ENCODE measurements at places on chromosomes 6 and 20.
A peak's percentile ranks its signal among the peaks of the same experiment; 100 is the strongest.

- DNase-seq: no peak
Observed at GRCh38 chr6:53831936-53832660, 37.3 kb downstream of the LRRC1 start.

GRCh38 chr20:21340991-21341697 is 38.0 kb downstream of the XRN2 start:
- DNase-seq: no peak

DNA sequence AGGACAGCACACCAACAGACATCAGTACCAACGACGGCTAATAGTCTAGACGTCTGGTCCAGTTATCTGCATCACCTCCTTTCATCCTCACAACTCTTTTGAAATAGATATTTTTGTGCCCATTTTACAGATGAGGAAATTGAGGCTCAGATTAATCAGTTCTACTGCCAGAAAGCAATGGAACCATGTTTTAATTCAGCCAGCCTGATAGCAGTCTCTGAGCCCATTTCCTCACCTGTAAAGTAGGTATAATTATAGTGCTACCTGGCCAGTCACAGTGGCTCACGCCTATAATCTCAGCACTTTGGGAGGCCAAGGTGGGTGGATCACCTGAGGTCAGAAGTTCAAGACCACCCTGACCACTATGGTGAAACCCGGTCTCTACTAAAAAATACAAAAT is 9.8 kb upstream of the BMP7 start:
- no peak for DNase-seq

GRCh38 chr20:52859156-52859876 is 112.8 kb upstream of the TSHZ2 start:
- no peak for DNase-seq

DNA sequence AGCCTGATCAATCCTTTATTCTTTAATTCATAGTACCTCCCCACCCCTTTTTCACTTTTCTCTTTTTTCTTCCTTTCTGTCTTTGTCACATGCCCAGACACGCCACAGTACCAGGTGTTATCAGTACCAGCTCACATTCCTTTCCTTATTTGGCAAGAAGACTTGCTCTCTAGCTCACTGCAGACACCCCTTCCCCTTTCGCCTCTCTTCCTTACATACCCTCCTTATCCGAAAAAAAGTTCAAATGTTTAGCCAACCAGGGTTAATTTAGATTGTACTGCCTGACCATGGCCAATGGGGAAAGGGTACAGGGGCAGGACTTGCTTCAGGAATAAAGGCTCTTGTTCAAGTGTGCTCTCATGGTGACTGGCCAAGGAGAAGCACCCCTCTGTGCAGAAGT is 9.3 kb upstream of the SIRPB2 start:
- no peak for DNase-seq

DNA sequence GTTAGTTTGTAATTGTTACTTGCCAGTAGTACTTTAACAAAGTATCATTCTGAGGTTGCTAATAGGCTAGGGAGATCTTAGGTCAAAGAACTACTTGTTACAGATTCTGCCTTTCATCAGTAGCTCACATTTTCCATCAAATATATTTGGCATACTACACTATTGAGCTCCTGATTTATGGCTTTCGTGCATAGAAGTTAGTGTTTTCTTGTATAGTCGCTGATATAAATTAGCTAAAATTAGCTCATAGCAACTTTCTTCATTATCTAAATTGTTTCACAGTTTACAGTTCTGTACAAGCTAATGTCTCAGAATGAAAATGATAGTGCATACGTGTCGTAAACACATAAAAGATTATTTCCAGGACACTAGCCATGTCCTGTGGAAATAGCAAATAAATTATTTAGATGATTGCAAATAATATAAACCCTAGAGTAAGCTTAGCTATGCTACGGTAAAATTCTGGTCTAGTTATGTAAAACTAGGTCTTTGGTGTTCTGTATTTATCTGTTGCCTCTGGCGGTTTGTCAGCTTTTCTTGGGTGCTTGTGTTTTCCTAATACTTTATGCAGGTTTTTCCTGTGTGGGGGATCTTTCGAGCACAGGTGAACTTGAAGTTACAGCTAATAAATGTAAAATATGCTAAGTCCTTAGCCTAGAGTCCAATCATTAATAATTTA is 15.1 kb downstream of the PDE7B start:
- DNase-seq: no peak

DNA sequence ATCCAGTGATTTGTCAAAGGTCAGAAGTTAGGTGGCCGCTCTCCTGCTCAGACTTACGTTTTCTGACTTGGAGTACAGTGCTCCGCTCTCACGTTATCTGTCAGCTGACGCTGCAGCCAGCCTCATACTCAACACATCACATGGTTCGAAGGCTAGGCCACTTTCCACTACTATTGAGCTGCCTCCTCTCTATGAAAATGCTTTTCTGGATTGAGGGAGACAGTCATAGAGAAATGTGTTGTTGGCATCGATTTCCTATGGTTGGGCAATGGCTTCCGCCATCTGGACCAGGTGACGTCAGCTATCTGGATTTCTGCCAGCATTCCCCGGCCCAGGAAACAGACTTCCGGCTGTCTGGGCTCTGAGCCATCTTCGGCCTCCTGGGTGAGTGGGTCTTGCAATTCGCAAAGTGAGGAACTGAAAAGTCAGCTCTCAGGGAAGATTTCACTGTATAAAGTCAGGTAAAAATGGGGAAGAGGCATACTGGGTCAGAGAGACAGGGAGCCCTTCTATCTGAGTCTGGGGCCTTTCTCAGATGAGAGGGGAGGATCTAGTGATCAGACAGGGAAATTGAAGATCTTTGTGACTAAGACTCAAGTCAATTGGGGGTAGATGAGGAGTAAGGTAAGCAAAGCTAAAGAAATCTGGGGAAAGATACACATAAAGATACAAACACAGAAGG is 37.5 kb upstream of the IER3 start:
- peak; percentile 98 for DNase-seq

DNA sequence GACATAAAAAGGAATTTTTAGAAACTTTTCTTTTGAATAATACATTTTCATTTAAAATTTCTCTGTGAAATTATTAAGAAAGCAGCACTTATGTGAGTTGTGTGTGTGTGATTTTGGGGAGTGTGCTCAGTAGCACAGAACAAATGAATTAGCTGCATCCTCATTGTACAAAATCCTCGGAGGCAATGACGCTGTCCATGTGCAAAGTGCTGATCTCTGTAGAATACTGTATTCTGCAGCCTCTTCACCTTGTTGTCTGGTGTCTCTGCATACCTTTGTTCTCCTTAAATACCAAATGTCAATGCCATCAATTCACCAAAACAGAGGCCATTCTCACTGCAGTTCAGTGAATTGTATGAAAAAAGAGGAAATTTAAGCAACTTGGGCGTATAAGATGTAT is 838.4 kb downstream of the QKI start:
- no peak for DNase-seq

GRCh38 chr6:111989743-111990142 is 64.2 kb upstream of the CCN6 start:
- DNase-seq: no peak

GRCh38 chr20:60934724-60935123 is 317.3 kb upstream of the CDH4 start:
- DNase-seq: no peak

- no peak for DNase-seq
Observed at GRCh38 chr20:33210371-33210770, 6.8 kb upstream of the BPIFA3 start.
